ENCODE measurements at places on chromosomes 3 and 15.

DNA sequence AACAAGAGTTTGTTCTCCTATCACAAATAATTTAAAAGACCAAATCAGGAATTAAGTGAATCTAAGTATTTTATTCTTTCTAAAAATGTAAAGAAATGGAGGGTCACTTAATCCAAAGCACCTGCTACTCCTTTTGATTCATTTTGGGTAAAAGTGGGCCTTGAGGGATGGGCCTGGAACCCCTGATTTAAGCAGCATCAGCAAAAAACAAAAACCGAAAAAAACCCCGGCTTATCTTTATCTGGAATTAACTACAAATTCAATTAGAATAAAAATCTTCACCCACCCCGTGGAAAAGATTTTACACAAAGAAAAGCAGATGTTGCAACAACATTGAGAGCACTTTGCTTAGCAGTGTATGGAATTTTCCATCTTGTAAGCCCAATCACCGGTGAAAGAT lies 1018.2 kb downstream of the MCTP2 start:
- DNase-seq: no peak

DNA sequence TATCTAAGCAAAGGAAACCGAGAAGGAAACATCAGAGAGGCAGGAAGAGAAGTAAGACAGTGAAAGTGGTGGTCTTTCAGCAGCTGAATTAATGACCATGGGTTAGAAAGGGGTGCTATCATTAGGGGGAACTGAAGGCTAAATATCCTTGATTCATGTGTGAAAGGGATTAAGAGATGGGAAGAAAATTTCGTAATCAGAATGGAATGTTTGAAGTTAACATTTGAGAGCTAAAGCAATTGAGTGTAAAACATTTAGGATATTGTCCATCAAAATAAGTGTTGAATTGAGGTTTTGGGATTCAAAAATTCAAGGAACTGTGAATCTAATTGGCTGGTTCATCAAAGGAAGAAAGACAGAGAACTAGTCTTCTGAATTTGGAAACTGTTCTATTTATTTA lies 4.1 kb upstream of the ECT2 start:
- DNase-seq: no peak

DNA sequence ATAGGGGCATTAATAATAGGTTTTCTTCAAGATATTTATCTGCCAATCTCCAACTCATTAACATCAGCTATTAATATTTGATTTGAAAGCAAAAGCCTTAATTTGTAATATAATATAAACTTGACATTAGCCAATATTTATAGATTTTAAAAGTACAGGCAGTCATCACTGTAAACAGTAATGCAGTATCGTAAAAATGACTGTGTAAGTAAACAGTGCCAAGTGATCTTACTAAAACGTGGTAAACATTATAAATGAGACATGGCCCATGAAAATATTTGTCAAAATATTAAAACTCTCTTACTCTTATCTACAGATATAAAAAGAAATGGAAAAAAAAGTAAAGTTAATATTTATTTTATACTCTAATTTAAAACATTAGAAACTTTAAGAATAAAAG lies 101.6 kb upstream of the EPHA6 start:
- DNase-seq: no peak

DNA sequence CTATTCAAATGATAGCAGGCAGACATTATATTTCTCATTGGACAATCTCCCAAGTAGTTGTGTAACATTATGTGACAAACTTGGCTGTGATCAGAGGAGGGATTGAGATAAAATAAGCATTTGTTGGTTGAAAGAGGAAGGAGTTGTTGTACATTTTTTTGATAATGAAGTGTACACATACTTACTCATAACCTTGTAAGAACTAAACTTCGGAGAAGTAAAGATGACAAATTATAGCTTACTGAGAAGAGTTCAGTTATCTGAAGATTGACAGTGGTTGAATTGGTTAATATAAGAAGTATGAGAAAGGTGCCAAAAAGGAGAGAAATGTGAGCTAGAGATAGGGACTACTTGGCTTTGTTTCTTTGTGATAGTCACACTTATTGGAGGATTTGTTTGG lies 32.6 kb downstream of the STT3B start:
- DNase-seq: no peak

GRCh38 chr3:137191951-137192350 lies 234.2 kb downstream of the IL20RB start:
- no peak for DNase-seq

DNA sequence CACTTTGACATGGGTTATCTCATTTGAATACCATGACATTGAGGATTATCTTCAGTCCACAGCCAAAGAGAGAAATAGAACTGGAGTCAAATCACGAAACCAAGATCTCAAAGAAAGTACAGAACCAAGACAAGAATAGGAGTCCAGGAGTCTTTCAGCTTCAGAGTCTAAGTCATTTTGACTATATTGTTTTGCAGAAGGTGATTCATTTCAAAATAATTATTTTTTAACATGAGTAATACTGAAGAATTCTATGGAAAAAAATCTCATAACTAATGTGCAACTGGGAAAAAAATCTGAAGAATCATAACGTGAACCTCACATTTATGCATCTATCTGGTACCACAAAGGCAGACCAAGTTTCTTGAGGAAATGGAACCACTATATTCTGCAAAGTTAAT lies 60.3 kb downstream of the UBE3A start:
- DNase-seq: no peak

DNA sequence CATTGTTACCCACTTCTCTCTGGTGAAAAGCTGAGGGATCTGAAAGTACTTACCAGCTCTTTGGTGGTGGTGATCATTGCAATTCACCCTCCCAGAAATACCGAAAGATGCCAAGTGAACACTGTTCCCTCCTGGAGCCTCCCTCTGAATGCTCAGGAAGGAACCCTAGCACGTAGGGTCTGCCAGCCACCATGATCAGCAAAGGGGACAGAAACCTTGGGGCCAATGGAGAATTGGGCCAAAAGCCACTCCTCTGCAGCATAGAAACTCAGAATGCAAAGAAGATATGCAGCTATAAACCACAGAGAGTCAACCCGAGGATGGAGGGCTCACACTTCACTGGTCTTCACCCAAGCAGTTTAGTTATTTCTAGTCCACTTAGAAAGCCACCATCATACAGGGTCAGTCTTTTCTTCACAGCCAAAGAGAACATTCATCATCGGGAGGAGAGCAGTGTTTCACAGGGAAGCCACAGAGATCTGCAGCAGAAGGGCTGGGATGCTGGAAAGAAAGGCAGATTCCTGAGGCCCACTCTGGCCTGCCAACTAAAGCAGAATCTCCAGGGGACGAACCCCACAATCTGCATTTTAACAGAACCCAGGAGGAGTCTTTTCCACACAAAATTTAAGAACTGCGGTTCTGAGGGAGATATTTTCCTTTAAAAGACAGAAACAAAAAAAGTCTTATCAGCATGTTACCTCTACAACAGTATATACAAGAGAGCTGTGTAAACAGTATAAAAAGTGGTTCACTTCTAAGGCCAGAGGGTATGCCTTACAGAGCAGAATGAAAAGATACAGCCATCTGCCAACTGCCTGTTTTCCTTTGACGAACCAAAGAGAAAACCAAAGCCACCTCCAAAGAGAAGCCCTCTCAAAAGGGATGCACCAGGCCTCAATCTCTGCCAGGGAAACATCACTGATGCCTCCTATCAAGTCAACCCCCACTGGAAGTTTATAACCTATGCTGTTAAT lies 11.3 kb downstream of the TBC1D2B start:
- no peak for DNase-seq

DNA sequence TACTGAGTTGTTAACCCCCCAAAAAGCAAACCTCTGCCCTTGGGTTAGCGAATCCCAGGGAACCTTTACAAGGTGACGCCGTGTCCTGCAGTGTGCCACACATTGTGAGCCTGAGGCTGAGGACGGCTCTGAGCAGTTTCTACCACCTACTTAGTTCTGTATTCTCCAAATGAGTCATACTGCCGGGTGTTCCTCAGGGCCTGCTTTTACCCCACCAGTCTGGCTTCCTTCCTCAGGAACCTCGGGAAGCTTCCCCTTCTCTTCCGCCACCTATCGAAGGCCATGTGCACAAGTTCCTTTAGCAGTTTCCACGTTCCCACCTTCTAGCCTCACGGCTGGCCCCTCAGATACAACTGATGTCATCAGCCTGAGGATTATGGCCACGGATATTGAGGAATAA lies 384.0 kb upstream of the TPM1 start:
- DNase-seq: no peak

DNA sequence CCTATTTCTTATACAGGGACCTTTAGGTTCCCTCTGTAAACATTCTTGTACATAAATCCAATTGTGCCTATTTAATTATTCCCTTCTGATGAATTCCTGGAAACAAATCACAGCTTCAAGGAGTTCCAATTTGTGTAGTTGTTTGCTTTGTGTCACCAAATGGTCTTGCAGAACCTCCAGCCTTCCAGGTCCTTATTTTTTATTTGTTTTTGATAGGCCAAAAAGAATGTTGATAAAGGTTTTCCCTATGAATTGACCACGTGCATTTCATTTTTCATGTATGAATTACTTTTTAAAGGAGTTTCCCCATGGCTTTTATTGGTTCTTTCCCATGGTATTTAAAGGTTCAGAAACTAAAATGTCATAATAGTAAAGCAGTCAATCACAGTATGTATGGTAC lies 243.0 kb downstream of the NAALADL2 start:
- no peak for DNase-seq

- DNase-seq: no peak
These were observed 104.0 kb downstream of the SEMA5B start for GRCh38 chr3:122923611-122924010.

GRCh38 chr3:176906046-176906905 lies 291.0 kb downstream of the TBL1XR1 start:
- DNase-seq: no peak

DNA sequence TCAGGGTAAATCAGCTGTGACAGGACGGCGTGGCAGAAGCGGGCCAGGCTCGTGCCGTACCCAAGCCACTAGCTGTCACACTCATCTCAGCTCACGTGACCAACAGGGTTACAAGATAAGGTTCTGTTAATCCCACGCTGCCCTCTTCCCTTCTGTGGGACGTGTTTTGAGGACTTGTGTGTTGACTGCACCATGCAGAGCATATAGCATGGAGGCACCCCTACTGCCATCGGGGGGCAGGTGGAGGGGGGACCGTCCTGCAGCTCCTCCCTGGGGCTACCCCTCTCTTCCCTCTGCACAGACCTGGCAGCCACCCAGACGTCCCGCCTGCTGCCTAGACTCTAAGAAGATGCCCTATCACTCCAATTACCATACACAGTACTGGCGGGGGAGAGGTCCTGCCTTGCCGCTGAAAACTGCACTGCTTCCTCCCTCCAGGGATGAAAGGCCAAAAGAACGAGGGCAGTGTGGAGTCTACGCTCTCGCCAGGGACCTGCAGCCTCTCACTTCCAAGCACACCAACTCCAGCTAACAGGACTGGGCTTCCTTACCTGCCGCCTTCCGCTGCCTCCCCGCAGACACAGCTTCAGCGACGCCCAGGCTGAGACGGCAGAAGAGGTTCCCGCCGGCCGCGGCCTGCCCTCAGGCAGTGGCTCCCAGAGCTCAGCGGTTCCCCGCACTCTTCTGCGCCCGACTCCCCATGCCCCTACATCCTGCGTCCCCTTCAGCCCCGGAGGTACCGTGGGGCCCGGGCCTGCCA lies at the start of gene TNK2:
TSS of gene TNK2 (minus strand) at position 618 of the 760 bp plus-strand sequence. CDS start 19,963 bp downstream, outside the sequence.
- DNase-seq: peak; percentile 60

GRCh38 chr3:146200461-146201220 lies 39.7 kb upstream of the PLOD2 start:
- no peak for DNase-seq

GRCh38 chr3:10845001-10845761 lies 29.2 kb downstream of the SLC6A11 start:
- no peak for DNase-seq

DNA sequence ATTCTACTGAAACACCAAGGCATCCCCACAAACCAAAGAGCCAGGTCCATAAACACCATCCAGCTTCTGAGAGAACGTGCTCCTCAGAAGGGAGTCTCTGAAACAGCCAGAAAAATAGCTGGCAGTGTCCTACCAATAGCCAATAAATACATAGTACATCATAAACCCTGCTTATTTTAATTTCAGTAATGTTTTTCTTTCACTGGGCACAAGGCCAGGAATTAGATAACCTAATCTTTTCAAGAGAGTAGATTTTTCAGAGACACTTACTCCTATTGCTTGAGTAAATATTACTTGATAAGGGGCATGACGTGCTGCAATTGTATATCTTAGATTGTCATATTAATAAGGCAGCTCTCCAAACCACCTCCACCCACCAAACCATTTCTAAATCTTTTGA lies 22.7 kb downstream of the GADL1 start:
- DNase-seq: no peak

DNA sequence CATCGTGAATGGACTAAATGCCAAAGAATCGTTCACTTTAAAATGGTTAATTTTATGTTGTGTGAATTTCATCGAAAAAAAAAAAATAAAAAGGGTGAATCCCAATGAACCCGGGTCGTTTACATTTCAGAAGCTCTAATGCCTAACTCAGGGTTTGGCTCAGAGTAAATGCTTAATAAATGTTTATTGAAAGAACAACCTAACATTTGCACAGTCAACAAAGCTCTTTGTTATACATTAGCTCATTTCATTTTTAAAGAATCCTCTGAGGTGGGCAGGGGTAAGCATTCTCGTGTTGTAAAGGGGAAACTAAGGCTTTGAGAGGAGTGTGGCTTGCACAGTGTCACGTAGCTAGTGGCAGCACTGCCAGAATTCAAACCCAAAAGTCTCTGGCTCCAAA lies 109.5 kb downstream of the RPLP1 start:
- DNase-seq: no peak

GRCh38 chr15:72450805-72451204 lies 23.3 kb upstream of the ARIH1 start:
- DNase-seq: no peak

GRCh38 chr3:31848163-31848818 lies 132.8 kb downstream of the OSBPL10 start:
- DNase-seq: no peak

GRCh38 chr15:78065284-78065872 lies 12.1 kb downstream of the TBC1D2B start:
- DNase-seq: no peak

GRCh38 chr15:72365844-72366243 lies 10.0 kb downstream of the HEXA start:
- DNase-seq: no peak

DNA sequence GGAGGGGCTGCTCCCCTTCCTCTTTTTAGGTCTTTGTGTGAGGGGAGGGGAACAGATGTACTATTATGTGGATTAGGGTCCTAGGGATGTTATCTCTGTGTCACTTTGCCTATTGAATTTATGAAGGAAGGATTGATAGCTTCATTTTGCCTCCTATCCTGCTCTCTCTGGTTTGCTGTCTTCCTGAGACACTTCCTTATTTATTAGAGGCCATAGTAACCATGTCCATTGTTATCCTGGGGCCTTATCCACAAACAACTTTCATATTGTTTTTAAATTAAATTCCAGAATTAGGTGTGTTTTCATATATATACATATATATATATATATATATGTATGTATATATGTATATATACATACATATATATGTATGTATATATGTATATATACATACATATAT lies 83.2 kb upstream of the LRRFIP2 start:
- no peak for DNase-seq

- no peak for DNase-seq
These were observed 28.7 kb downstream of the HDGFL3 start for GRCh38 chr15:83178869-83179325.

GRCh38 chr3:144375088-144375487 lies 403.5 kb downstream of the DIPK2A start:
- no peak for DNase-seq

- no peak for DNase-seq
These were observed 280.3 kb downstream of the ZPLD1 start for GRCh38 chr3:102715030-102715697.

GRCh38 chr3:46521096-46521495 lies 23.3 kb downstream of the RTP3 start:
- no peak for DNase-seq

- no peak for DNase-seq
These were observed 1.4 kb upstream of the RARRES1 start for GRCh38 chr3:158733656-158734055.

Data from stimulated activated CD4-positive, alpha-beta T cell treated with anti-CD3 and anti-CD28 coated beads, Interleukin-2, amount 100 ng/mL, for 24 hours (primary cell).